ENCODE measurements at places on chromosomes 7 and 10.
A peak's percentile ranks its signal among the peaks of the same experiment; 100 is the strongest.

DNA sequence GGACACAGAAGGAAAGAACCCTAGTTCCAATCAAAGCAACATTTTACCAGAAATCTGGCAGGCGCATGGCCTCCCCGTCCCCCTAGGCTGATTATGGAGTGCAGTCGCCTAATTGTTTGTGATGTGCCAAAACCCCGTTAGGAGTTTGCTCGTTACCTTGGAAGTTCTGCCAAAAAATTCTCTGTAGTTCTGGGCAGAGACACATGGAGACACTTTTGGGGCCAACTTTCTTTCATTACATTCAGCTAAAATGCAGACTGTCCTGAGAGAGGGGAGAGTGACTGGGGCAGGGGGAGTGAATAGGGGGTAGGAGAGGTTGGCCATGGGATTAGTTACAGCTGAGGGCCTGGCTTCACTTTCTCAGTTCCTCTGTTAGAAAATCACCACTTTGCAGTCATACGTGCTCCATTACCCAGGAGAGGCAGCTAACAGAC, 158.0 kb upstream of the NPVF start:
- DNase-seq, result no peak

GRCh38 chr10:23742368-23742767, 303.5 kb downstream of the OTUD1 start:
- DNase-seq, result no peak

GRCh38 chr7:122652876-122653275, 46.0 kb downstream of the RNF133 start:
- DNase-seq, result no peak

DNA sequence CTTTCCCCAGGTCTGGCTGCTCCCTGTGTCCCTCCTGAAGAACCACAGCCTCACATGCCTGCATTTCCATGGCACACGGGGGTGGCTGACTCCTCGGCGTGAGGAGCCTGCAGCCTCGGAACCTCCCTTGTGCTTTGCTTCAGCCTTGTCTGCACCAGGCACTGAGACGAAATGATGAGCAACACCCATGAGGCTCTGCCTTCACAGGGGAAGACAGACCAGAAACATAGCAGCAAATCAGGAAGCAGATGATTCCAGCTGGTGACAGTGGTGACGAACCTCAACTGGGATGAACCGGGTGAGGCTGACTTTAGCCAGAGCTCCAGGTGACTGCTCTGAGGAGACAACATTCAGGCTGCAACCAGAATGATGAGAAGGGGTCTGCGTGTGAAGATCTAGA, 84.5 kb upstream of the SMNDC1 start:
- no peak for DNase-seq

GRCh38 chr10:129122846-129123245, 344.2 kb upstream of the MGMT start:
- no peak for DNase-seq

- no peak for DNase-seq
Observed at GRCh38 chr7:51102828-51103227, 213.8 kb downstream of the COBL start.

- no peak for DNase-seq
Observed at GRCh38 chr10:43070121-43071085, 6.5 kb upstream of the RET start.

- no peak for DNase-seq
Observed at GRCh38 chr10:12978891-12979290, 22.6 kb downstream of the CCDC3 start.

- no peak for DNase-seq
Observed at GRCh38 chr7:97845622-97846203, 26.5 kb downstream of the ASNS start.

DNA sequence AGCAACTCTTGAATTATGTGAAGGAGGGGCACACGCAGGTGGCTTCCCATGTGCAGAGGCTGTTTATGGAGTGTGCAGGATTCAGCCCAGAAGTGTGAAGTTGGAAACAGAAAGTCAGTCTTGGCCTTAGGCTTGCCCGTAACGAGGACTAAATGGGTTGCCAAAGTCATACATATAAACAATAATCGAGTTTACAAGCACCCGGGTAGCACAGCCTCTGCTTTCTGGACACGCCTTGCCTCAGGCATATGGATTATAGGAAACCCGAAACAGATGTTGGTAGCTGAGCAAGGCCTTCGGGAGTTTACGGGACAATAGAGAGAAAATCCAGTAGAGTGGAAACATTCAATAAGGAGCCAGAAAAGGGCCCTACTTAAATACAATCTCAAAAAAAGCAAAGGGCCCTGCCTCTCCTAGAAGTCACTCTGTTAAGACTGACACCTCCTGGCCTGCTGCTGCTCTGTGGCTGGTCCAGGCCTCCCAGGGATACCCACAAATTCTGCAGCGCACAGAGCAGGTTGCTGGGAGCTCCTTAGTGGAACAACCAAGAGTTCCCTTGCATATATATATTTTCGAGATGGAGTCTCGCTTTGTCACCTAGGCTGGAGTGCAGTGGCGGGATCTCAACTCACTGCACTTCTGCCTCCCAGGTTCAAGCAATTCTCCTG, 48.5 kb downstream of the SMKR1 start:
- DNase-seq, result peak; percentile 9

GRCh38 chr7:3300651-3301448, at the start of gene SDK1:
SDK1 (plus strand) TSS chr7:3301252; CDS start chr7:3301587, 335 bp downstream.
- peak; percentile 90 for DNase-seq

GRCh38 chr7:6157685-6158423, 114.6 kb downstream of the CYTH3 start:
- no peak for DNase-seq

- peak; percentile 75 for DNase-seq
Observed at GRCh38 chr10:57992321-57993077, 275.2 kb downstream of the IPMK start.

DNA sequence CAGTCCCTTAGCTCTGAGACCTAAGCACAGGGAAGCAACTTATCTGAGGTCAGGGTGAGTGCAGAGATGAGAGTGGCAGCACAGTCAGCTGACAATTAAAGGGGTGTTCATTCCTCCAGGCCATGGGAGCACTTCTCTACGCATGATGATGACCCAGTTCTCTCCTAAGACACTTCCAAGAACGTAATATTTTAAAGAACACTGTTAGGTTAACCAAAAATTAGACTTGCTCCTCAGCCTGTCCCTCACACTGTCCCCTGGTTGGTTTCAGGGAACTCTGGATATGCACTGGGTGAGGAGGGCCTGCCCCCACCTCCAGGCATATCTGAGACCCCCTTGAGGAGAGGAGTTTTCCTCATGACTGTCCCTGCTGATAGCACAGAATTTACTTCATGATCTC, 767.5 kb downstream of the GRID1 start:
- peak; percentile 31 for DNase-seq

DNA sequence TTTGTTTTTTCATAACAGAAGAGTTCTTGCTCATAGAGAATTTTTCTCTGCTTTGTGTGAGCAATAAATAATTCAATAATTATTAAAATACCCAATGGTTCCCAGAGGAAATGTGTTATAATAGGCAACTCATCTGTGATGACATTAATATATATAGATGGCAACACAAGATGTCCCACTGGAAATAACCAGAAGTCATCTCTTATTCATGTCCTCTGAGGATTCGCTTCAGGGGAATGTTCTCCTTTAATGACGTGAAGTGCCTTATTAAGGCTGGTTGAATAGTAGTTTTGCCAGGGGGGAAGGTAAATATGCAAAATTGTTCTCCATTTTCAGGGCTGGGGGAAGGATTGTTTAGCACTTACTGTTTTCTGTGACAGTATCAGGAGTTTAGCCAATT, 3.1 kb downstream of the SLC39A12 start:
- DNase-seq, result no peak

DNA sequence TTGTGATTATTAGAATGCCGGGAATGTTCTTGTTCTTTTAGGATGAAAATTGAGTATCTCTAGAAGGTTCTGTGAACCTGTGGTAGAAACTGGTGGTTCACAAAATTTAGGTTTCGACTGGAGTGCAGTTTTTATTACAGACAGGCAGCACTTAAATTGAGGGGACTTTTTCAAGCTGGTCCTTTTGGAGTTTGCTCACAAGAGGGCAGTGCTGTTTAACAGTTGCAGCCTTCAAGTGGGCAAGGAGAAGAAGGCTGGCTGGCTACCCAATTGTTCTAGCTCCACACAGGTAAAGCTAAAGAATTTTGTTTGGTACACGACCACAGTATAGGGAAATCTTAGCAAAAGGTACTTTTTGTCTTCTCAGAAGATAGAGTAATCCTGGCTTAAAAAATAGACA, 233.6 kb downstream of the SNX13 start:
- DNase-seq, result peak; percentile 39

DNA sequence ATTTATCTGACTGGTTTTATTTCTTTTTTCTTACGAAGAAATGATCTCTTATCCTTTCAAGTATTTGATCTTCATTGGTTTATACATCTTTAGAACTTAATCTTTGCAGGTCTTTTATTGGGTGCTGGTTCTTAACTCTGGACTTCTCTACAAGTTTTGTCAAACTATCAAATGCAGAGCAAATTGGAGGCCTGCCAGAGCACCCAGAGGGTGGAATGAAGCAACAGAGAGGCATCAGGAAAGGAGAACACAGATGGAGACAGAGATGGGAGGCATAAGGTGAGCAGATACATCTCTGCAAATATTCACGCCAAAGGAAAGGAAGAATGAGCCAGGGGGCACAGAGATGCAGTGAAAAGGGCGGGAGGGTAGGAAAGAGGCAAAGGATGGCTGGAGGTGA, 130.3 kb downstream of the PKD1L1 start:
- peak; percentile 13 for DNase-seq

- peak; percentile 30 for DNase-seq
Observed at GRCh38 chr7:105365541-105366534, 22.9 kb downstream of the SRPK2 start.

GRCh38 chr10:46239993-46240683, 46.7 kb upstream of the ANTXRL start:
- DNase-seq, result no peak

DNA sequence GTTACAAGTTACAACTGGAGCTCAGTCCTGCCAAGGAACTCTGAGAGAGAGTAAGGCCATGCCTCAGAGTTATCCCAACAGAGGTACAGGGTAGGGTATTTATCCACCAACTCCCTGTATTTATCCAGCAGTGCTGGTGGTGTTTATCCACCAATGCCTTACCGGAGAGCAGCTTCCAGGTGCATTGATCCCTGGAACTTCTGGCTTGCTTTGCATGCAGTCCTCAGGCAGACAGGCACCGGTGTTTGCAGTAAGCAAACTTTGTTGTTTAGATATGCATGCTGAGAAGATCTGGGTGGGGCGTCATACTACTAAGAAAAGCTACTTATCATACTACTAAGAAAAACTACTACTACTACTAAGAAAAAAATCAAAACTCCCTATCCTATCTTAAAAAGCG, 92.4 kb downstream of the CYP26A1 start:
- no peak for DNase-seq

DNA sequence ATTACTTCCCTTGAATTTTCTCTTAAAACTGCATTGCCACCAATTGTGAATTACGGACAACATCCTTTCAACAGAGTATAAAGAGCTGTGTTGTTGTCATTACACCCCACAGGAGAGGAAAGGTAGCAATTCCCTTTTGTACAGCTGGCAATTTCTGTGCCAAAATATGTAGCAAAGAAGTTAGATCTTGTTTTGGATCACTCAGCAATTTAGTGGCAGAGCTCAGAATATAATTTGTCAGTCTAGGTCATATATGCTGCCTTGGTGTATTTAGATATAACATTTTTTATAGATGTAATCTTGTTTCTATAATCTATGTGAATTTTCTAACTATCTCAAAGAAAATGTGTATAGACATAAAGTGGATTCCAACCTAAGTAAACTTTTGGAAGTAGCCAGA, 38.8 kb downstream of the NRBF2 start:
- DNase-seq, result no peak

DNA sequence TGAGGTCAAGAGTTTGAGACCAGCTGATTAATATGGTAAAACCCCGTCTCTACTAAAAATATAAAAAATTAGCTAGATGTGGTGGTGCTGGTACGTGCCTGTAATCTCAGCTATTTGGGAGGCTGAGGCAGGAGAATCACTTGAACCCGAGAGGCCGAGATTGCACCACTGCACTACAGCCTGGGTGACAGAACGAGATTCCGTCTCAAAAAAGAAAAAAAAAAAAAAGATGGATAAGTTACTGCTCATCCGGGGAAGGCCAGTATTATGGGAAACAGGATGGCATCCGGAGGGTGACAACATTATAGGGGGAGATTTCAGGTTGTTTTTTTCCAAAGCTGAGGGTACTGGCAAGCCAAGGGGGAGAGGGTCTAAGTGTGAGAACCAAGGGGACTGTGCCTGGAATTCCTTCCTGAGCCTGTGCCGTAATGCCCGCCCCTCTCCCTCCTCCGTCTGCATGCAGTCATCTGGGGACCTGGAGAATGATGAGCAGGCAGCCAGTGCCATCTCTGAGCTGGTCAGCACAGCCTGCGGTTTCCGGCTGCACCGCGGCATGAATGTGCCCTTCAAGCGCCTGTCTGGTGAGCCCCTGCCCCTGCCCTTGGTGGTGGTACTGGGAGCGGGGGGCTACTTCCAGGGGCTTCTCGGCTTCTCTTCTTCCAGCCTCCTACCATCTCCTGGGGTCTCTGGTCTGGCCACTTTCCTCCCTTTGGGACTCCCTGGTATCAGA, 4.4 kb downstream of the LAMTOR4 start:
- DNase-seq, result no peak

All from thyroid gland (tissue), 4 donors.